NCI-H1092 treated with DMSO at 0.1 percent for 48 hours (cell line): ENCODE measurements at places on chromosomes 5 and 9.
A peak's percentile ranks its signal among the peaks of the same experiment; 100 is the strongest.

- DNase-seq: no peak
These were observed 146.5 kb downstream of the SYK start for GRCh38 chr9:90948156-90948555.

- no peak for DNase-seq
These were observed 408.9 kb upstream of the MPDZ start for GRCh38 chr9:13688223-13688989.

DNA sequence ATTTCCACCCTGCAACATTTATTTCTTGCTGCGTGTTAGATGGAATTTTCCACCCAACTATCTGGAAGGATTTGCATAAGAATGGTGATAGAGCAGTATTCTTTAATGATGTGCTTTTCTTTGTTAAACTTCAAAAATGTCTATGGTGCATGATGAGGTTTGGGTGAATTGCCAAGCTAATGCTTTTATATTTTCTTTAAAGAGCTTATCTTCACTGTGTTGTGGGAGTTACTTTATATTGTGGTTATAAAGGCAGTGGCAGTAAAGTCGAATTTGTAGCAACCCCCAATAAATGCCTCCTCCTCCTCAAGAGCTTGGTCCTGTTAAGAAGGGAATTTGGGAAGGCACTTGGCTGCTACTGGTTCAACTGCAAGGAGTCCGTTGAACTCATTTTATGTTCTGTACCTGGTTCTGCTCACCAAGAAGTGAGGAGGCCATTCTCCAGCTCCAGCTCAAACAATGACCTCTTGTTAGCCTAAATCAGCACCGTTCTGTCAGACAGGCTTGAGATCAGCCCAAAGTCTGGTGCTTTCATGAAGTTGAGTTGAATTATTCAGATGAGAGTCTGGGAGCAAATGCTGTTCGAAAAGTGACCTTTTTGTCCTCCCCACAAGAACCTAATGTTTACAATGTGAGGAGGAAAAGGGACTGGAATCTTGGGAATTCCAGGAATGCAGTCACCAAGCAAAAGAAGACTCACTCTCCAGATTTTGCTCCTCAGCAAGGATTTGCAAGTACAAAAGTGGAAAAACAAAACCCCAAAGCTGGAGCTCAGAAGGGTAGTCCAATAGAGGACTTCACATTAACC lies 217.0 kb downstream of the TMEM38B start:
- no peak for DNase-seq

DNA sequence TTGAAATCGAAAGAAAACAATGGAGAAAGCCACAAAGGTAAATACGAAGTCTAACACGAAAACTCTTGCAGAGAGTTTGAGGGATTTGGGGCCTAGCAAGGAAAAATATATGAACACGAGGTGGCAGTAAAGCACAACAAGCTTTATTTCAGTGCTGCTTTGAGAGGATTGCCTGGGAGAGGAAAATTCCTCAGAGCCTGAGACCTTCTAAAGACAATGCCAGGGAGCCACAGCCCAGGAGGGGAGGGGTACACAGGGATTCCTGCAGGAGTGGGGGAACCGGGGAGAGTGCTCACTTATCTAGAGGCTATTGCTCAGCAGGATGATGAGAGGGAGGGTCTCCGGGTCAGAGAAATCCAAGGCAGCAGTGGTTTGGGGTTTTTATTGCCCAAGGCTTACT lies 134.9 kb upstream of the ADCY2 start:
- DNase-seq: peak; percentile 8

DNA sequence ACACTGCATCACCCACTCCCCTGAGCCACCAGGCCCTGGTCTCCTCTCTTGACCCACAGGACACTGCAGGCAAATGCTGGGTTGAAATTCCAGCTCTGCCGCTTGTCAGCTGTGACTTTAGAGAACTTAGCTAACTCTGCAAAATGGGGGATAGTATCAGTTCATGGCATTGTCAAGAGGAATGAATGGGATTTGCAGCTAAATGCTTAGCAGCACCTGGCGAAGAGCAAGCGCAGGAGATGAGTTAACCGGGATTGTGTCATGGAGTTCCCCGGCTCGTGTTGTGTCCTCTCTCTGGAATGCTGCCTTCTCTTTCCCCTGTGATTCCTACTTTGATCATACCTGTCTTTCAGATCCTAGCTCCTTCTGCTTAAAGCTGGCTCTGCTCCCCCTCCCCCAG lies 67.1 kb downstream of the DAB2IP start:
- DNase-seq: no peak

DNA sequence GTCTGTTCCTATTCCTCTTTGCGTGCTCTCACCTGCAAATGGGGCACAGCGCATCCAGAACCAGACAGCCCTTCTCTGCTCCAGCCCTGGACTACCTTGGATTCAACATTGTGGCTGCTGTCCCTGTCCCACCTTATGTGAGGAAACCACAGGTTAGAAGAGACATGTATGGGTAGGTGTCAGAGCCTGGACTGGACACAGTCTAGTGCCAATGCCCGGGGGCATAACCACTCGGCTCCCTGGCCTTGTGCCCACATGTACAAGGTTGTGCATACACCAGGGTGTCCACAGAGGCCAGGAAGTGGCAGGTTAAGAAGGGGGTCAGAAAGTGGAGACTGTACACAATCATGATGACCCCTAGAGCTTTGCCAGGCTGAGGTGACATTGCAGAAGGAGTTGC lies 22.1 kb upstream of the BRD3 start:
- no peak for DNase-seq

- DNase-seq: no peak
These were observed 85.7 kb downstream of the LMX1B start for GRCh38 chr9:126699401-126699881.

DNA sequence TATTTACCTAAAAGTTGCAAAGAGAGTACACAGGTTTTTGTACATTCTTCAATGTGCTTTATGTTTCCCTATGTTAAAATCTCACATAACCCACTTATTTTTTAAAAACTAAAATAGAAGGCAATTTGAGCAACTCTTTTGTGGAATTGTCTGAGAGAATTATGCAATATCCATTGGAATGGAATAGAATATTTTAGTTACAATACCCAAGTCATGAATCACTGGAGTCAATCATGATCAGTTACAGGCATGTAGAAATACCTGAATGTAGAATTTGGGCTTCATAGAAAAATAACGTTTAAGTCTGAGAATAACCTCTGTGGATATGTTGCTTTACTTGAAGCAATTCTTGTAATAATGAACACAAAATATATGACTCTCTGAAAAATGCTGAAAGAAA lies 143.3 kb downstream of the FGF10 start:
- no peak for DNase-seq

DNA sequence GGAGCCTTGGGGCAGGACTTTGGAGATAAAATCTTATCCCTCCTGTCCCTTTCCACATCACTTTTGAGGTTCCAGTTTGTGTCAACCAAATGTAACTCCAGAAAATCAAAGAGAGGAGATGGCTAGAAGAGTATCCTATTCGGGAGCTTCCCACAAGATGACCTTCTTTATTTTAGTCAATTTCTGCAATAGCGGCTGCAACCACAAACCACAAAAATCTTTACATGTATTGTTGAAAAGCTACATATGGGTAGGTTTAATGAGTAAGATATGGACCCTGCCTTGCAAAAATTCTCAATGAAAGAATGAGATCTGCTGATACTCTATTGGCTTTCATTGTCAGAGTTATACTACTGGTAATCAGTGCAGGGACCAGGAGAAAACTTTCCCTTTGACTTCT lies 92.2 kb upstream of the MAMDC2 start:
- no peak for DNase-seq

GRCh38 chr9:115513148-115513547 lies 395.2 kb upstream of the TNC start:
- DNase-seq: peak; percentile 28

DNA sequence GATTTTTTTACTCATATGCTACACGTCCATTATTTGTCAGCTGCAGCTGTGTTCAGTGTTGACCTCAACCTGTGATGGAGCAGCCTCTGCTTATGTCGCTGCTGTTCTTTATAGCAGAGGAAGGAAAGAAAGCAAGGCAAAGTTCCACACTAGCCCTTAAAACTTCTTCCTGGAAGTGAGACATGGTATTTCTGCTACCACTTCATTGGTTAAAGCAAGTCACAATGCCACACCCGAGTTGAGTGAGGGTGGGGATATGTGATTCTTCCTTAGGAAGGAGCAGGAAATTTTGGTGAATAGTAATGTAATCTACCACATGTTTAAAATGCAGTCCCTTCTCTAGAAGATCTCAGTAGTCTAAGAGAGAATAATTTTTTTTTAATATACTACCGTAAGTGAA lies 224.8 kb upstream of the DMRT1 start:
- DNase-seq: no peak

DNA sequence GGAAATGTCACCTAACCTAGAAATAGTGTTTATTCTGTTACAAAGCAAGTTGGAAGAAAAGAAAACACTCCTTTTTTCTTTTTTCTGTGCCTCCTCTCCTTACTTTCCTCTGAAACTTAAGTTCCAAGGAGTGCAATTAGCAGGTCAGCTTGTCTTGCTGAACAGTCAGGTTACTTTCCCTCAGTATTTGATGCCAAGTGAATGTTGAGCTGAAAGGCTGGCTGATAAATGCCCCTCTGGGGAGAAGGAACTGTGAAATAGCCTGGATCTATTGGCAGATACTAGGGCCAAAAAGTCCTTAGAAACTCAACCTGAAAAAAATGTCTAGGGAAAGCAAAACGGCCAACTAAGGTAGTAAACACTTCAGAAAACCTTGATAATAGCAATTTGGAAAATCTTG lies 43.6 kb downstream of the GRIA1 start:
- DNase-seq: no peak

GRCh38 chr9:14314424-14314928 lies 535 bp upstream of the NFIB start:
- no peak for DNase-seq

- DNase-seq: no peak
These were observed 378.0 kb downstream of the MLLT3 start for GRCh38 chr9:20244271-20244670.

- DNase-seq: no peak
These were observed 2.7 kb downstream of the IL31RA start for GRCh38 chr5:55853818-55854217.

DNA sequence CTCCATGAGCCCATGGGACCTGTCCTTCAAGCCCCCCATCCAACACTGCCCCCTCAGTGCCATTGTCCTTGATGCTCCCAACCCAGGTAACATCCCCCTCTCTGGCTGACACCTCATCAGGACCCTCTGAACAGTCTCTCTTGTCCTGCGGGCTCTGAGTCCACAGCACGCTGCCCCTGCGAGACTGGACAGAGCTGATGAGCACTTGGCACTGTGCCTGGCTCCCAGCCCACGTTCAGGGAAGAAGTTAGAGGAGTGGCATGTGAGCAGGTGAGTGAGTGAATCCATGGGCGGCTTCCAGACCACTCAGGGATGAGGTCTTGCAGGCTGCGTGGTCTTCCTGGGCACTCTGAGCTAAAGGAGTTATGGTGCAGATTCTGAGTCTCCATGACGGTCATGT lies 70.7 kb downstream of the PAX5 start:
- no peak for DNase-seq

GRCh38 chr9:134033516-134034214 lies 8.4 kb downstream of the BRD3OS start:
- no peak for DNase-seq

GRCh38 chr9:82781921-82782392 lies 281.0 kb downstream of the RASEF start:
- DNase-seq: peak; percentile 61

GRCh38 chr5:143051244-143052058 lies 281.3 kb downstream of the ARHGAP26 start:
- DNase-seq: peak; percentile 71

DNA sequence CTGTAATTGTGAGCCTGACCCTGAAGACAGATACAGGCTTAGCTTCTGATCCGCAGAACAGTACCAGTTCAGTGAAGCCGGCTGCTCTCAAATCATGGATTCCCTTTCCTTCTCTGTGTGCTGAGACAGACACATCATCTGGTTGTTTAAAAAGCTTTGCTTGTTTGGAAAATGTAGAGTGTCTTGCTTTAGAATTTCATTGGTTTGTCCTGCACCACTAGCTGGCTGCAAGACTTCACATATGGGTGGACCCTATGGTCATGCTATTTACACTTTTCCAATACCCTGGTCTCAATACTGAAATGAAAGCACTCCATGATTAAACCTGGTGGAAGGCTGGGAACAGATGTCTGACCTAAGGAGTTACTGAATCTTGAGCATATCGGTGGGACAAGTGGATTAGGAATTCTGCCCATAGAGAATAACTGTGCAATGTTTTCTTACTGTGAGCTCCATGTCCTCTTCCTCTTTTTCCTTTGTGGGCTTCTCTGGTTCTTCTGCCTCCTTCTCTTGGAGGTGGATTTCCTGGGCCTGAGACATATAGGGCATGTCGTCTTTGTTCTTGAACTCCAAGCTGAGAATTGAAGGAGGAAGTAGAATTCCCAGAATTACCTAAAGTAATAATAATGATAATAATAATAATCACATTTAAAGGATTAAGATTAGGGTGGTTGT lies 201.1 kb upstream of the KLF9 start:
- no peak for DNase-seq

DNA sequence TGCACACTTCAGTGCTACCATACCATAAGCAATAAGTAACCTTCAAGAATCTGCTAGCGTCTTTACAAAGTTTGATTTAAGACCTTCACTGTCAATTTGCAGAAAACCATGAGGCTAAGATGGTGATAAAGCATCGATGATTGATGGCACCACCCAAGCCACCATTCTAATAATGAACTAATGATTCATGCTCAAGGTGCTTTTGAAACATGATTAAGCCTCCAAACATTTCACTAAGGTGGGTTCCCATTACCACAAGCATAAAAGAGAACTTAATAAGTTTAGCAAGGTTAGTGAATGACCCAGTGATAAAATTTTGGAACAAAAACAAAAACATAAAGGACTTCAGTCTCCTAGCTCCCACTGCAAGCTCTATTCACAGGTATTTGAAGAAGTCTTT lies 214.7 kb downstream of the FBXL17 start:
- DNase-seq: no peak

- no peak for DNase-seq
These were observed 97.2 kb downstream of the NFIB start for GRCh38 chr9:14216612-14217194.

- no peak for DNase-seq
These were observed 51.5 kb downstream of the MLLT3 start for GRCh38 chr9:20570756-20571155.

DNA sequence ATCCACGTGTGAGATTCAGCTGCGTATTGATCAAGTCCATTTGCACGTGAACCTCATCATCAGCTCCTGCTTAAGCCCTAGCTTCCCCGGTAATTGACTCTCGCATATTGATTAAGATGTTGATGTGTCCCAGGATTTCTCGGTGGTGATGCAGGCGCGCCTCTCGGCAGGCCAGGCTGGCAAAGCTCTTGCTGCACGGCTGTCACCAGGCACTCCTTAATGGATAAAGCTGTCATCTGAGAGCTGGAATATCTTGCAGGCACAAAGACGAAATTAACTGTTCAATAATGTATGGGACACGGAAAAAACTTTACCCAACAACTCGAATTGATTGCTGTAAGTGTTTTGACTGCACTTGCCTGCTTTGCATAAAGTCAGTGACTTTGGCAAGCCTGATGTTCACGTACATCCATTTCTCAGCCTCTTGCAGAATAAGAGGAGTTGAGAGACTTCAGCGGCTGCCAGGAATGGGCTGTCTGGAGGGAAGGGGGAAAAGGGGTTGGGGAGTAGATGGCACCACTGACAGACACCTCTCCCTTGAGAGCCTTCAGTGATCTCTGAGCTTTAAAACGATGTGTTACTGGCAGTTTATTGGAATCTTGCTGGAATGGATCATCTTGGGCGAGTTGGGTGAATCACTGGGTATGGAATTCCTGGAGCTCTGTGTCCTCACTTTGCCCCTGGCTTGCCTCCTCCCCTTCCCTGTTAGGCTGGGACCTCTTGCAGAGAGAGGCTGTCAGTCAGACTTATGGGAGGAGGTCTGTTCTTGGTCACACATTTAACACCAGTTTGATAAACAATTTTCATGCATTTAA lies 650.3 kb downstream of the CCDC171 start:
- no peak for DNase-seq
